ENCODE measurements at places on chromosomes 7 and 10.

DNA sequence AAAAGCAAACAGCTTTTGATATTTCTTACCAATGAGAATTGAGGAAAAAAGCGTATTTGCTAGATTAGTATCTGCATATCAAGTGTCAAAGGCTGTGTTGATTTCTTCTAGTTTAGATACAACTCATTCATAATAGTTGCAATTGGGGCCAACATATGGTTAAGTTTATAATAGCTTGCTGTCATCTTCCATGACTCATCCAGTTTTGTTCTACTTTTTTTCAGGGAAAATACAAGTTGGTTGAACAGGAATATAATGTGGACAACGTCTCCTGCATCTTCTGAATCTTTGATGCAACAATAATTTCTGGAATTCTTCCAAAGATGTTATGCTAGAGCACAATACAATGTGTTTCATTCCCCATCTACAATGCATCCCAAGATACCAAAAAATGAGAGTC lies 182.0 kb downstream of the THSD7A start:
- no peaks in the 10 kb centered on the region for H3K27me3 ChIP-seq
- no peaks in the 10 kb centered on the region for H3K36me3 ChIP-seq

DNA sequence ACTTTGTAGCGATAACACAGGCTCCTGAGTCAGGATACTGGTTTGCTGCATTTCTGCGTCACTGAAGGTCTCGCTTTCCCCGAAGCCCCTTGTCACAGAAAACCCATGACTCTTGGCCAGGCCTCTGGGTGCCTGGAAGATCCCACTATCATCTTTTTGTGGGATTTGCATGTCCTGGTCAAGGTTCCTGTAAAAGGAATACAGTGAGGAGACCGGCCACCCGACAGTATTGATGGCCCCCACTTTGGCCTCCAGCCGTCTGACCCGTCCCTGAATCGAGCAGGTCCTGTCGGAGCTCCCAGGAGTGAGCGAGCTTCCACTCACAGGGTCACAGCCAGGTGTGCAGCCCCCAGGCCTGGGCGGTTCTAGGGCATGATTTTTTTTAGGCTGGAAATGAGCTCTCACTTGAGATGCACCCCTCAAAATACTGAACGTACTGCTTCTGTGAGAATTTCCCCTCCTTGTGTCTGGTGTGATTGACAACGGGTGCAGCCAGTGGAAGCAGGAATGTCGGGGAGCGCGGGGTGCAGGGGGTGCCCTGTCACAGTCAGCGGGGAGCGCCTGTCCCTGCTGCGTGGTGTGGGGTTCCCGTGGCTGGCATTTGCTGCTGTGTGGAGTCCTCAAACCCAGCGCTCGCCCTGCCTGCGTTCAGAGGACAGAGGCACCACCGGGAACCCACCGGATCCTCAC lies 75.8 kb downstream of the DNAJB6 start:
- H3K27ac ChIP-seq, result no peak overlapping the region
- no peak overlapping the region for H3K4me3 ChIP-seq
- peaks cover 3% of the 10 kb centered on the region for H3K27me3 ChIP-seq
- peaks cover 29% of the 10 kb centered on the region for H3K4me1 ChIP-seq

- no peak overlapping the region for H3K4me3 ChIP-seq
- H3K27me3 ChIP-seq, result peaks cover 2% of the 10 kb centered on the region
- H3K36me3 ChIP-seq, result no peaks in the 10 kb centered on the region
- no peak for DNase-seq
- H3K27ac ChIP-seq, result peak overlapping the region; percentile 52
- H3K4me1 ChIP-seq, result peaks cover 32% of the 10 kb centered on the region
Observed at GRCh38 chr10:78511324-78512204, 477.9 kb downstream of the RPS24 start.

- H3K27me3 ChIP-seq, result peaks cover 31% of the 10 kb centered on the region
- H3K27ac ChIP-seq, result no peak overlapping the region
- H3K4me3 ChIP-seq, result no peak overlapping the region
- peaks cover 16% of the 10 kb centered on the region for H3K4me1 ChIP-seq
- no peak for DNase-seq
- H3K36me3 ChIP-seq, result no peaks in the 10 kb centered on the region
Observed at GRCh38 chr10:6023661-6024333, 38.4 kb downstream of the IL2RA start.

DNA sequence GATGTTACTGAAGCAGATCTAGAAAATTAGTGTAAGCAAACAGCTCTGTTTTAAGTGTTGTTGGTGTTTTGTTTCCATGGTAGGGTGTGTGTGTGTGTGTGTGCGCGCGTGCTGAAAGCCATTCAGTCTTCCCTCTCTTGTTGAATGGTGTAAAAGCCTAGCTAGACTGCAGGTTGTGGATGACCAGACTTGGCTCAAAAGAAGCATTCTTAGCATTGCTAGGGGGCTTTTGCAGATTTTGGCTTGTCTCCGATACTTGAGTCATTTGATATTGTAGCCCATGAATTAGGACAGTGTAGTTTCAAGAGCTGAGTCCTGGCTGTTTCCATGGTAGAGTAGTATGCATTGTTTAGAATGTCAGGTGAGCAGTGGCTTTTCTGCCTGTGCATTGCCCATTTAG lies 99.1 kb downstream of the SND1 start:
- no peak for DNase-seq
- H3K27ac ChIP-seq, result no peak overlapping the region
- peaks cover 14% of the 10 kb centered on the region for H3K36me3 ChIP-seq
- peaks cover 3% of the 10 kb centered on the region for H3K27me3 ChIP-seq
- no peak overlapping the region for H3K4me3 ChIP-seq

GRCh38 chr7:69840248-69840647 lies 242.0 kb downstream of the AUTS2 start:
- H3K27me3 ChIP-seq, result no peaks in the 10 kb centered on the region
- H3K4me1 ChIP-seq, result peaks cover 66% of the 10 kb centered on the region
- no peak for DNase-seq
- H3K36me3 ChIP-seq, result no peaks in the 10 kb centered on the region
- H3K4me3 ChIP-seq, result no peak overlapping the region
- no peak overlapping the region for H3K27ac ChIP-seq

GRCh38 chr10:43955002-43955596 lies 306.4 kb upstream of the ZNF32 start:
- DNase-seq, result no peak
- peaks cover 6% of the 10 kb centered on the region for H3K4me1 ChIP-seq
- no peak overlapping the region for H3K27ac ChIP-seq
- peaks cover 8% of the 10 kb centered on the region for H3K27me3 ChIP-seq
- H3K36me3 ChIP-seq, result peaks cover 7% of the 10 kb centered on the region

GRCh38 chr10:6173203-6173602 lies 29.5 kb upstream of the PFKFB3 start:
- H3K4me1 ChIP-seq, result peaks cover 78% of the 10 kb centered on the region
- DNase-seq, result no peak
- peaks cover 30% of the 10 kb centered on the region for H3K36me3 ChIP-seq
- H3K27ac ChIP-seq, result peak overlapping the region; percentile 66

GRCh38 chr7:150564566-150564965 lies 2.6 kb upstream of the GIMAP4 start:
- H3K27me3 ChIP-seq, result no peaks in the 10 kb centered on the region
- peaks cover 21% of the 10 kb centered on the region for H3K4me1 ChIP-seq
- peaks cover 3% of the 10 kb centered on the region for H3K36me3 ChIP-seq
- no peak overlapping the region for H3K27ac ChIP-seq

GRCh38 chr10:112519133-112519761 lies 72.2 kb downstream of the VTI1A start:
- no peak overlapping the region for H3K27ac ChIP-seq
- no peaks in the 10 kb centered on the region for H3K4me1 ChIP-seq
- DNase-seq, result no peak

- H3K4me1 ChIP-seq, result no peaks in the 10 kb centered on the region
- no peak overlapping the region for H3K27ac ChIP-seq
- H3K36me3 ChIP-seq, result no peaks in the 10 kb centered on the region
Observed at GRCh38 chr10:50512743-50513416, 110.9 kb downstream of the SGMS1 start.

- H3K4me3 ChIP-seq, result no peak overlapping the region
- peaks cover 6% of the 10 kb centered on the region for H3K4me1 ChIP-seq
- H3K27me3 ChIP-seq, result peaks cover 12% of the 10 kb centered on the region
- DNase-seq, result no peak
- H3K27ac ChIP-seq, result no peak overlapping the region
Observed at GRCh38 chr10:49361178-49361554, 34.7 kb downstream of the DRGX start.

GRCh38 chr7:136131304-136131630 lies 154.1 kb upstream of the MTPN start:
- no peak overlapping the region for H3K27ac ChIP-seq
- peaks cover 19% of the 10 kb centered on the region for H3K4me1 ChIP-seq
- no peaks in the 10 kb centered on the region for H3K36me3 ChIP-seq

- H3K27ac ChIP-seq, result no peak overlapping the region
- no peaks in the 10 kb centered on the region for H3K27me3 ChIP-seq
- no peaks in the 10 kb centered on the region for H3K4me1 ChIP-seq
- no peak for DNase-seq
- no peak overlapping the region for H3K4me3 ChIP-seq
Observed at GRCh38 chr7:115153176-115153575, 231.3 kb downstream of the MDFIC start.

DNA sequence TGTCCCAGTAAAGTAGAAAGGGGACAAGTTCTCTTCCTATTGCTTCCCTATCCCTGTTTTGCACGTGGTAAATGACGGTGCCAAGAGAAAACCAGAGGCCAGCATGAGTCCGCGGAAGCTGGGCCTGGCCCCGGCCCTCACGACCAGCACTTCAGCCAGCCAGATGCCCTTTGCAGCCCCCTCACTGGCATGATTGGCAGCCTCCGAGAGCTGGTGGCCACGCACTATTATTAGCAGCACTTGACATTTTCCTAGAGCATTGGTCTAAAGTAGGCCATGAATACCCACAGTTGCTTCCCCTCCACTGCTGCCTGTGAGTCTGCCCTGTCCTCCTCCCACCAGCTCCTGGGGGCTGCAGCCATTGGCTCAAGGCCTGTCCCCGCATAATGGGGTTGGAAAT lies 369.1 kb downstream of the PLXNA4 start:
- H3K27me3 ChIP-seq, result peaks cover 27% of the 10 kb centered on the region
- H3K27ac ChIP-seq, result no peak overlapping the region
- H3K36me3 ChIP-seq, result no peaks in the 10 kb centered on the region

DNA sequence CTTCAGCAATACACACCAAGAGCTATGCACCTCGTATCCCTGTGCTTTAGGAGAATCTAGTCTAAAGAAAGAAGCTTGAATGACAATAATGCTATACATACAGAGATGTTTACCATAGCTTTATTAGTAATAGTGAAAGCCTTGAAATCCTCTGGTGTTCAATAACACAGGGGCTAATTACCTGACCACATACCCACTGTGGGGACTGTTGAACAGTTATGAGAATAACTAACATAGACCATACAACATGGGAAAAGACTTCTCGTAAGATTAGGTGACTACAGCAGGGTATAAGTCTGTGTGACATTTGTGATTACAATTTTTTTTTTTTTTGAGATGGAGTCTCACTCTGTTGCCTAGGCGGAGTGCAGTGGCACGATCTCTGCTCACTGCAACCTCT lies 111.0 kb downstream of the SORBS1 start:
- no peak overlapping the region for H3K27ac ChIP-seq
- H3K36me3 ChIP-seq, result no peaks in the 10 kb centered on the region
- H3K4me1 ChIP-seq, result peaks cover 29% of the 10 kb centered on the region
- DNase-seq, result no peak

- peaks cover 9% of the 10 kb centered on the region for H3K36me3 ChIP-seq
- H3K27me3 ChIP-seq, result no peaks in the 10 kb centered on the region
Observed at GRCh38 chr10:99993701-99994689, 15.8 kb downstream of the DNMBP start.

- no peak for DNase-seq
- no peaks in the 10 kb centered on the region for H3K36me3 ChIP-seq
- H3K4me1 ChIP-seq, result peaks cover 29% of the 10 kb centered on the region
- H3K4me3 ChIP-seq, result no peak overlapping the region
Observed at GRCh38 chr10:127154831-127155620, 41.4 kb downstream of the INSYN2A start.

DNA sequence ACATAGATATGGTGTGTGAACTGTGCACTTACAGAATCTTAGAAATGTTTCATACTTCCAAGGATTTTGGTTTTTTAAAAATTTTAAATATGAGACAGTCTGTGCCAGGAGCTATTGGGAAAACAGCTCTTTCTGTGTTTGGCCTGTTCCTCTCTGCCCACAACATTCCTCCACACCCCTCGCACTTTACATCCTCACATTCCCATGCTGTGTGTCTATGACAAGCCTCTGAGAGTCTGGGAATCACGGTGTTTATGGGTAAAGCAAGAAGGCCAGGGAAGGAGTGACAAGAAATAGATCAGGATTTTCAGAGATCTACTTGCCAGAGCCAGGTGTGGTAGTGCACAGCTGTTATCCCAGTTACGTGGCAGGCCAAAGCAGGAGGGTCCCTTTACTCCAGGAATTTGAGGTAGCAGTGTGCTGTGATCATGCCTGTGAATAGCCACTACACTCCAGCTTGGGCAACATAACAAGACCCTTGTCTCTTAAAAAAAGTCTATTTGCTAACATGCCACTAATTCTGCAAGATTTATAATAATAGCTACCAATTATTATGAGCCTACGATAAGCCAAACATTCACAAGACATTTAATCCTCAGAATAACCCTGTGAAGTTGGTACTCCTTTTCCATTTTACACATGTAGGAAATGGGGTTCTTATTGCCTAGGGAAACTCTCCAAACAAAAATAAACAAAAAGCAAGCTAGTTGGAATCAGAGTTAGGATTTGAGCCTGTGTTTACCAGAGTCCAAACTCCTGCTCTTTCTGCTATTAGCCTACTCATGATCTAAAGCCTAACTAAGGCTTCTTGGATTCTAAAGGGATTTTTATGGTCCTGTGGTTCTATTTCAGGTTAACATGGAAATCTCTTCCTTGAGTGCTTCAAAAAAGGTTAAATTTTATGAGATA lies 168.3 kb upstream of the SP8 start:
- peaks cover 10% of the 10 kb centered on the region for H3K4me1 ChIP-seq
- H3K4me3 ChIP-seq, result no peak overlapping the region
- DNase-seq, result no peak
- no peak overlapping the region for H3K27ac ChIP-seq

DNA sequence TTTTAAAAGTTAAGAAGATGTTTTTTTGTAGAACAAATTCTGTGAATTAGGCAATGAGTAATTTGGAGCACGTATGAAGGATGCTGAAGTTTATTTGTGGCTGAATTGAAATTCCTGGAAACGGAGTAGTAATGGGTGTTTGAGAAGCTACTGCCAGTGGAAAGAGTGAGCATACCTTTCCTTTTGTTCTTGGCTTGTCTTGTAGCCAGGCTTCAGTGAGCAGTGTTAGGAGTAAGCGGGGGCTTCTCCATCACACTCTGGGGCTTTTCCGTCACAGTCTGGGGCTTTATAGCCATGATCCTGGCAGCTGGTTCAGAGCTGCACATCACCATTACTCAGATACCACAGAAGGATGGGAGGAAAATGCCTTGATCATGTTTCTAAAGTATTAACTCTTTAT lies 32.3 kb downstream of the GARS1 start:
- H3K4me3 ChIP-seq, result no peak overlapping the region
- no peaks in the 10 kb centered on the region for H3K4me1 ChIP-seq
- H3K27me3 ChIP-seq, result no peaks in the 10 kb centered on the region

GRCh38 chr10:49571388-49571787 lies 32.5 kb upstream of the ERCC6 start:
- H3K36me3 ChIP-seq, result no peaks in the 10 kb centered on the region
- peaks cover 58% of the 10 kb centered on the region for H3K27me3 ChIP-seq
- DNase-seq, result no peak
- H3K4me3 ChIP-seq, result no peak overlapping the region

- no peak overlapping the region for H3K27ac ChIP-seq
- H3K4me3 ChIP-seq, result peak overlapping the region; percentile 91
- peaks cover 62% of the 10 kb centered on the region for H3K4me1 ChIP-seq
Observed at GRCh38 chr10:131901181-131901829, 497 bp downstream of the PPP2R2D start.

- H3K27ac ChIP-seq, result peak overlapping the region; percentile 60
- DNase-seq, result no peak
- H3K36me3 ChIP-seq, result peaks cover 15% of the 10 kb centered on the region
Observed at GRCh38 chr10:44960482-44961229, 1.1 kb downstream of the RASSF4 start.

Measured in nephron progenitor cell (in vitro differentiated cells).